ENCODE measurements at places on chromosomes 4 and X. TPM values are rescaled to one million over a fixed set of nuclear protein-coding genes. Genes with fewer than 3 reads are reported as not detected.

The MSL3 gene
- total RNA-seq, result 37.1 TPM

The SUPT20HL1 gene
- total RNA-seq, result 1.6 TPM

The GPR119 gene
- not detected for total RNA-seq

The KIF4A gene
- not detected for total RNA-seq

The NXF3 gene
- total RNA-seq, result not detected

The NHSL2 gene
- 8.5 TPM for total RNA-seq

The USP9X gene
- 167 TPM for total RNA-seq

The RPA4 gene
- total RNA-seq, result 2.2 TPM

The SCRG1 gene
- 4.1 TPM for total RNA-seq

The HPGDS gene
- 8.5 TPM for total RNA-seq

The RHOXF1 gene
- total RNA-seq, result not detected

The ANK2 gene
- 30.0 TPM for total RNA-seq

The SLC6A14 gene
- not detected for total RNA-seq

The NDST3 gene
- total RNA-seq, result not detected

The CNGA1 gene
- 4.1 TPM for total RNA-seq

The PDE6B gene
- not detected for total RNA-seq

The PROM1 gene
- 24.6 TPM for total RNA-seq

The TMPRSS11A gene
- not detected for total RNA-seq

All from uterus (tissue), 4 donors.